Effector memory CD4-positive, alpha-beta T cell (primary cell): ENCODE measurements at places on chromosomes 5 and 9.

- H3K4me1 ChIP-seq: no peaks in the 10 kb centered on the region
- H3K4me3 ChIP-seq: no peak overlapping the region
- no peaks in the 10 kb centered on the region for H3K36me3 ChIP-seq
- H3K27ac ChIP-seq: no peak overlapping the region
- no peaks in the 10 kb centered on the region for H3K27me3 ChIP-seq
Observed at GRCh38 chr5:83378624-83379289, 92.8 kb upstream of the VCAN start.

DNA sequence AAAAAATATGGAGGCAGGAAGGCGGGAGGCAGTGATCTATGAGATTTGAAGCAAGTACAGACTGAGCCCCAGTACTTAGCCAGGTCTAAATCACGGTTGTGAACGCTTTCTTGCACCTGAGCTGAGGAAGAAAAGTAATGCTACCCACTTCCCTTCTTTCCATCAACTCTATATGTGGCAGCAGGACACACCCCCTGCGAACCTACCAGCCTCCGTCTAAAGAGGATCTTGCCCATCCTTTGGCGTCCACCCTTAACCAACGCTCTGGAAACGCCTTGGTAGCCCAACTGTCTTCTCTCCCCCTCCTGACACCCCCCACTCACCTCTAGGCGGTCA is 545 bp downstream of the HMGCS1 start:
- H3K4me1 ChIP-seq: peaks cover 10% of the 10 kb centered on the region
- DNase-seq: no peak
- H3K36me3 ChIP-seq: no peaks in the 10 kb centered on the region
- peak overlapping the region; percentile 98 for H3K27ac ChIP-seq
- no peaks in the 10 kb centered on the region for H3K27me3 ChIP-seq

DNA sequence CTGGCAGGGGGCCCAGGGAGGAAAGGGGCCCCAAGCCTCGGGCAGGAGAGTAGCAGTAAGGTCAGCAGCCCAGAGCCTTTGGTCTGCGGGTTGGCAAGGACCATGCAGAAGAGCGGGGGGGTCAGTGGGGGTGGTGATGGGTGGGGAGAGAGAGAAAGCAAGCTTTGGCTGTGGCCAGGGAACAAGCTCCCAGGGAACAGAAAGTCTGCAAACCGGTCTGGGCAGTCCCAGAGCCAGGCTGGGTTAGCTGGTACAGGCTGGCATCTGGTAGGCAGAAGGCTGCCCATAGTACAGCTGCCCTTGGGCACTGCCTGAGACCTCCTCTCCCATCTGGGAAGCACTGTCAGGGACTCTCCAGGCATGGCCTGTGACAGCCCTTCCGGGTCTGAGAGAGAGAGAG is 10.5 kb upstream of the EPB41L4B start:
- H3K4me3 ChIP-seq: no peak overlapping the region
- no peaks in the 10 kb centered on the region for H3K36me3 ChIP-seq
- no peaks in the 10 kb centered on the region for H3K27me3 ChIP-seq
- H3K27ac ChIP-seq: no peak overlapping the region
- H3K4me1 ChIP-seq: no peaks in the 10 kb centered on the region

- DNase-seq: no peak
- no peaks in the 10 kb centered on the region for H3K36me3 ChIP-seq
- no peak overlapping the region for H3K27ac ChIP-seq
- no peaks in the 10 kb centered on the region for H3K27me3 ChIP-seq
- peak overlapping the region; percentile 27 for H3K4me3 ChIP-seq
- H3K4me1 ChIP-seq: no peaks in the 10 kb centered on the region
Observed at GRCh38 chr9:111957856-111958631, 61.4 kb downstream of the UGCG start.

DNA sequence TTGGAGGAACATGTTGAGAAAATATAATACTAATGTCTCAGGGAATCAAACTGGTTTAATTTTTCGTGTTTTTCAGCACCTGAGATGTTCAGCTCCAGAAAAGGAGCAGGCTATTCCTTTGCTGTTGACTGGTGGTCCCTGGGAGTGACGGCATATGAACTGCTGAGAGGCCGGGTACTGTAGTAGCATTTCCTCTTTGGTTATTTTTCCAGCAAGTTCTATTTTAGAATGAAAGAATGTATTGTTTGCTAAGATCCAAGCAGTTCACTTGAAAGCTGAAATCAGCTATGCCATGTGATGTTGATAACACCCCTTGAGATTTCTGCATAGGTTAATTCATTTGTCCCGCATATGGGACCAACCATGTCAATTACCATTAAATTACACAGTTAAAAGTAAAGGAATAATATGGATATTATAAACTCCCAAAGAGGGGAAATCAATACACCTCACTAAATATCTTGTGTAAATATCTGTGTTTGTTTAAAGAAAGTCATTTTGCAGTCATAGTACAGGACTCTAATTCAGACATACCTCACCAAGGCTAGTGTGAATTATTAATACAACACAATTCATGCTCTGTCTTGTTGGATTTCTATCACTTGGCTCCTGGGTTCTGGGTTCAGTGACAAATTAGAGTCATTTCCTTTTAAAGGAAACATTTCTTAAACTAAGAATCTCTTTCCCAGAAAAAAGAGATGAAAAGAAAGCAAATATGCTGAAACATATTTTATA is 126.8 kb downstream of the STK32A start:
- no peak overlapping the region for H3K4me3 ChIP-seq
- no peak overlapping the region for H3K27ac ChIP-seq

DNA sequence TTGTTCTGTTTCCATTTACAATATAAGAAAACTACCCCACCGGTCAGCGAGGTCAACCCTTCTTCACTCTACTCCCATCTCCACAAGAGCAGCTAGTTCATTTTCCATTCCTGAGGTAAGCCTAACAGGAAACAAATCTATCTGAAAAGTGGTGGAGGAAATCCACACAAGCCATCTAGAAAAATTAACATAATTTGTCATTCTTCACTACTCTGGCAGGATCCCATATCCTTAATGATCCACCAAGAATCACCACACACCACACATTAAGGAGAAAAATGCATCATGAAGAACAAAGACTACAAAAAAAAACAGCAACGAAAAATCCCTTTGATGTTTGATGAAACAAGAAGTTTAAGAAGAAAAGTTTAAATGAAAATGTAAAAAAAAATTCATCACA is 1771.0 kb downstream of the EFNA5 start:
- H3K27me3 ChIP-seq: no peaks in the 10 kb centered on the region
- H3K4me1 ChIP-seq: no peaks in the 10 kb centered on the region
- no peak for DNase-seq
- no peak overlapping the region for H3K4me3 ChIP-seq

DNA sequence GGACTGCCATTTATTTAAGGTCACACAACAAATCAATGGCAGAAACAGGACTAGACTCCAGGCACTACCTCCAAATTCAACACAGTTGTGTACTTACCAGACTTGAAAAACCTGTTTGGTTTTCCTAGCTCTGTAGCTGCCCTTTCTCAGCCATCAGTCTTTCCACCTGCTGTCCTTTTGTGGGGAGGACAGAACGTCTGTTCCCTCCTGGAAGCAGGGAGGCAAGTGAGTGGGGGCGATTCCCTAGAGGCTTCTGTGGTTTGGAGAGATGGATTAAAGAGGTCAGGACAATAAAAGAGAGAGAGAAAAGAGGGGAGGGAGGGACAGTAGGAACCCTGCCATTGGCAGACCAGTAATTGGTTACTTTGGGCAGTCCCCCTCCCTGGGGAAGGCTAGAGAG is 14.7 kb downstream of the ASTN2 start:
- no peak overlapping the region for H3K27ac ChIP-seq
- H3K27me3 ChIP-seq: no peaks in the 10 kb centered on the region
- H3K36me3 ChIP-seq: no peaks in the 10 kb centered on the region
- no peak for DNase-seq

DNA sequence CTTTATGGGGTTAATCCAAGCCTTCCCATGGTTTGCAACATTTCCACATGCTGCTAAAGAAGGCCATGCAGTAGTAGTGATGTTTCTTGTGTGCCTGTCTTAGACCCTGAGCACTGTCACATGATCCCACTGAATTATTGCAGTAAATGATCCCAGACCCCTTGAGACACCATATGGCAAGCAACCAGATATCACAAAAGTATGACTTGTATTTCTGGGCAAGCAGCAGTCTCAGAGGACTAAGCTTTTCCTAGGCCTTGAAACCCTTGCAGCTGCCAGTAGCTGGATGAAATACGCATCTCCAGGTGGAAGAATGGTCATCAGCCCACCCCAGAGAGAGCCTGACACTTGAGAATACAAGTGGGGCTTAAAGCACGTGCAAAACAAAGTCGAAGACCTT is 41.8 kb downstream of the CDO1 start:
- DNase-seq: no peak
- no peaks in the 10 kb centered on the region for H3K4me1 ChIP-seq
- H3K4me3 ChIP-seq: no peak overlapping the region

DNA sequence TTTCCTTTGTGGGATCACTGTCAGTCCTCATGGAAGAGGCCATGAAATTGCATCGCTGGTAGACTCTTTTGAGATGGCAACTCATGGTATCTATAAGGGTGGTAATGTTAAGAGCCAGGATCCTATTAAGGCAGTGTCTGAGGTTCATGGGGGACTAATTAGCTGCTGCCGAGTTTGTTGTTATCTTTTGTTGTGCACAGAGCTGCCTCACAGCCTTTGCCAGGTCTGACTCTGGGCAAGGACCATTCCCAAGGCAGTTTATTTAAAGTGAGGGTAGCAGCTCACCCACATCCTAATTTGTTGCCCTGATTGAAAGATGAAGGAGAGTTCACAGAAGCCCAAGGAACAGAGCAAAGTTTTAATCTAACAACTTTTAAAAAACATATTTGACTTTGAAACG is 7.9 kb downstream of the SMARCA2 start:
- H3K36me3 ChIP-seq: no peaks in the 10 kb centered on the region
- H3K4me3 ChIP-seq: peak overlapping the region; percentile 1
- no peak for DNase-seq
- H3K4me1 ChIP-seq: peaks cover 72% of the 10 kb centered on the region
- no peaks in the 10 kb centered on the region for H3K27me3 ChIP-seq

GRCh38 chr9:33430942-33431341 is 16.5 kb downstream of the AQP3 start:
- no peak overlapping the region for H3K4me3 ChIP-seq
- no peak for DNase-seq
- H3K4me1 ChIP-seq: no peaks in the 10 kb centered on the region

DNA sequence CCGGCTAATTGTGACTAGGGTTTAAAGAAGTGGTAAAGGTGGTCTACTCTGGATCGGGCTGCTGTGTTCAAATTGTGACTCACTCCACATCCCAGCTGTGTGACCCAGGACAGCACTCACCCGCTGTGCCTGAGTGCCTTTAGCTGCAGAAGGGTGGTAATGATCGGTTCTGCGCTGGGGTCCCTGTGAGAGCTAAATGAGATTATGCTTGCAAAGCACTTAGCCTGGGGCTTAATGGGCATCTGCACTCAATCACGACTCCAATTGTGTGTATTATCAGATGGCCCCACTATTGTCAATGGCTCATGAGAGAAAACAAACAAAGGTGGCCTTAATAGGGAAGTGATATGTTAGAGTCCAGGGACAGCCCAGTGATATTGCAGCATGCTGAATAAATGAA is 25.1 kb upstream of the TBC1D2 start:
- H3K4me3 ChIP-seq: no peak overlapping the region
- no peaks in the 10 kb centered on the region for H3K4me1 ChIP-seq
- H3K27ac ChIP-seq: no peak overlapping the region
- no peak for DNase-seq
- no peaks in the 10 kb centered on the region for H3K27me3 ChIP-seq

- no peaks in the 10 kb centered on the region for H3K4me1 ChIP-seq
- DNase-seq: no peak
Observed at GRCh38 chr5:141844414-141845097, 33.7 kb downstream of the PCDH1 start.

- H3K27me3 ChIP-seq: no peaks in the 10 kb centered on the region
- H3K36me3 ChIP-seq: peaks cover 24% of the 10 kb centered on the region
- H3K27ac ChIP-seq: no peak overlapping the region
- H3K4me3 ChIP-seq: no peak overlapping the region
- DNase-seq: no peak
Observed at GRCh38 chr5:111425205-111425604, 87.1 kb downstream of the STARD4 start.

- H3K4me3 ChIP-seq: peak overlapping the region; percentile 85
- H3K27ac ChIP-seq: no peak overlapping the region
- H3K4me1 ChIP-seq: no peaks in the 10 kb centered on the region
- no peaks in the 10 kb centered on the region for H3K27me3 ChIP-seq
- H3K36me3 ChIP-seq: no peaks in the 10 kb centered on the region
Observed at GRCh38 chr9:19408316-19408692, 505 bp upstream of the ACER2 start.

GRCh38 chr9:132152231-132152630 is 9.6 kb upstream of the NTNG2 start:
- no peak overlapping the region for H3K4me3 ChIP-seq
- no peaks in the 10 kb centered on the region for H3K36me3 ChIP-seq
- no peaks in the 10 kb centered on the region for H3K4me1 ChIP-seq
- no peak overlapping the region for H3K27ac ChIP-seq

DNA sequence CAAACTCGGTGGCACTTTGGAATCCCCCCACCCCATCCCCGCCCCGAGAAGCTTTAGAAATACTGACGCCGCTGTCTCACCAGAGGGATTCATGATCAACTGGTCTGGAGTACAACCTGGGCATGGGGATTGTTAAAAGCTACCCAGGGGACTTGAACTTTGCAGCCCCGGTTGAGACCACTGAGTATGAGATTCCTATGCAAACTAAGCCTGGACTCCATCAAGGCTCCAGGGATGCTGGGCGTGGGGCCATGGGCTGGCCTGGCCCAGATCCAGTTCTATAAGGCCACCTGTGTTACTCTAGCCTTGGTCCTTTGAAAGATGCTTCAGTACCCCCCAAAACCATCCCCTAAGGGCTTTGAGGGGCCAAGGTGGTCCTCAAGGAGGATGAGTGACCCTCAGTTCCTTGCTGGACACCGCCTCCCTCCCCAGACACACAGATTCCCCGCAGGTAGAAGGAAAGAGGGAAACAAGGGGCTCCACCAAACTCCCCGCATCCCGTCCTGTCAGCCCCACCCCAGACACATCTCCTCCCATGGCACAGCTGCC is 68.5 kb downstream of the MRPL36 start:
- no peaks in the 10 kb centered on the region for H3K36me3 ChIP-seq

- no peaks in the 10 kb centered on the region for H3K4me1 ChIP-seq
- H3K36me3 ChIP-seq: peaks cover 56% of the 10 kb centered on the region
- H3K4me3 ChIP-seq: no peak overlapping the region
- H3K27ac ChIP-seq: no peak overlapping the region
- no peak for DNase-seq
Observed at GRCh38 chr5:6598351-6598900, 34.4 kb downstream of the NSUN2 start.

GRCh38 chr9:101562966-101563365 is 29.3 kb downstream of the RNF20 start:
- DNase-seq: no peak
- H3K4me1 ChIP-seq: no peaks in the 10 kb centered on the region
- H3K27me3 ChIP-seq: no peaks in the 10 kb centered on the region
- peaks cover 47% of the 10 kb centered on the region for H3K36me3 ChIP-seq
- H3K27ac ChIP-seq: no peak overlapping the region

DNA sequence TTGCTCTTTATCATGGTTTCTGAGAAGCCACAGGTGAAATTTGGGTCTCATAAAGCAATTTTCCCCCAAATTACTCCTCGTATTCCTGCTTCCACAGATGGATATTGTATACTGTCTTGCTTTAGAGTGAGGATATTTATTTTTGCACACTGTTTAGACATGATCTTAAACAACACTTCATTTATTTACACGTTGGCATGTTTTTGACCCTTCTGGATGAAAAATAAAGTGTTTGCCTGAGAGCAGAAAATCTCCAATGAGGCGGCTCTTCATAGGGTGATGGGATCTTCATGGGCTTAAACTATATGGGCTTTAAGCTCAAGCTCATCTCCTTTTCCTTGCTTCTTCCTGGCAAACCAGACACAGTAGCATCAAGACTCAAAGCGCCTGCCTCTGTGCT is 148.4 kb downstream of the MACROH2A1 start:
- H3K36me3 ChIP-seq: no peaks in the 10 kb centered on the region
- no peaks in the 10 kb centered on the region for H3K27me3 ChIP-seq
- H3K27ac ChIP-seq: no peak overlapping the region
- H3K4me1 ChIP-seq: no peaks in the 10 kb centered on the region
